ENCODE measurements at places on chromosomes 4 and X. TPM values are rescaled to one million over a fixed set of nuclear protein-coding genes. Genes with fewer than 3 reads are reported as not detected.

DNA sequence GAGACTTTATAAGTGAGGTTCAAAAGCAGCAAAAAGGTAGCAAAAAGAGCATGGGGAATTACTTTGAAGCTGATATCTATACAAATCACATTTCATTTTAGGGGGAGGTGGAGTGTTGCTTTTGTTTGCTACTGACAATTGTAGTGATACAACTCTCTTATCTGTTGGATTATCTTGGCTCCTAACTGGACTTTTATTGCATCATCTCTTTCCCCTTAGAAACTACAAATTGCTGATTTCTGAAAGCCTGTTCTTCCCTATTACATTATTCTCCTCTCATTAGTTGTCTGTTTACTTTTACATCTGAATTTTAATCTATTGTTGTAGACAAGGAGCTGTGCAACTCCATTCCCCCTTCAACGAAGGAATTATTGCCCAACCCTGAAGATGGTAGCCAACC lies 75.0 kb upstream of the GNPDA2 start:
- no peak for DNase-seq

DNA sequence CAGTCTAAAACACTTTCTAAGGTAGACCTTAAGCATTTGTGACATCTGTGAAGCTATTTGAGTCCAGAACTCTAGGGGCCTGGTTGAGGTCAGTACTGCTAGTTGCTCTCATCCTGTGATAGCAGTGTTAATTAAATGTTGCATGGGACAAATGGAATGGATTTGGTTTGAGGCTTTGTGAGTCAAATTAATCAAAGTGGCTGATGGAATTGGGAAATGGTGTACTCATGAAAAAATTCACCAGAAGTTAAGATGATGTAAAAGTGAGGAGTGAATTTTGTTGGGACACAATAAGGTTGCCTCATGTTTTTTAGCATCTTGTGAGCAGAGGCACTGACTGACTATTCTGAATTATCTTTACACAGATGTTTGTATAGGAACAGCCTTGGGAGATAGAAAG lies 99.2 kb upstream of the ARSJ start:
- DNase-seq, result no peak

GRCh38 chr4:2292646-2293108 lies 30.8 kb upstream of the MXD4 start:
- DNase-seq, result no peak

GRCh38 chr4:1928356-1929239 lies 57.4 kb downstream of the NSD2 start:
- no peak for DNase-seq

DNA sequence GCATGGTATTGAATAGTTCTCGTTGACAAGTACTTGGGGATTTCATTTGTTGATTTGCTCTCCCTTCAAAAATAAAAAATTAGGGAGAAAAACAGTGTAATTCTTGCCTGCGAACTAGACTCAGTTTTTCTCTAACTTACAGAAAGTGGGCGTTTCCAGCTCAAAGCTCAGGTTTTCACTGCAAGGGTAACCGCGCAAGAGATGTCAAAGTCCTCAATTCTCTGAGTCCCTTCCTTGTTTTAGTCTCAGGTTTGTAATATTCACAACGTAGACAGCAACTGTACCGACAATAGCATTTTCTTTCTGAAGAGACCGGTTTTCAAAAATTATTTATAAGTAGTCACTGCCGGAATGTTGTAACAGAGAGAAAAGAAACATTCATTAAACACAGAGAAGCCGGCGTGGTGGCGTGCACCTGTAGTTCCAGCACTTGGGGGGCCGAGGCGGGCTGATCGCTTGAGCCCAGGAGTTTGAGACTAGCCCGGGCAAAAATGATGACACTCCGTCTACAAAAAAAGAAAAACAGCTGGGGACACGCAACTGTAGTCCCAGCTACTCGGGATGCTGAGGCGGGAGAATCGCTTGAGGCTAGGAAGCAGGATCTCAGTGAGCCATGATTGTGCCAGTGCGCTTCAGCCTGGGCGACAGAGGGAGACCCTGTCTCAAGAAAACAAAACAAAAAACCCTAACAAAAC lies 774 bp downstream of the ZCCHC4 start:
- peak; percentile 25 for DNase-seq

DNA sequence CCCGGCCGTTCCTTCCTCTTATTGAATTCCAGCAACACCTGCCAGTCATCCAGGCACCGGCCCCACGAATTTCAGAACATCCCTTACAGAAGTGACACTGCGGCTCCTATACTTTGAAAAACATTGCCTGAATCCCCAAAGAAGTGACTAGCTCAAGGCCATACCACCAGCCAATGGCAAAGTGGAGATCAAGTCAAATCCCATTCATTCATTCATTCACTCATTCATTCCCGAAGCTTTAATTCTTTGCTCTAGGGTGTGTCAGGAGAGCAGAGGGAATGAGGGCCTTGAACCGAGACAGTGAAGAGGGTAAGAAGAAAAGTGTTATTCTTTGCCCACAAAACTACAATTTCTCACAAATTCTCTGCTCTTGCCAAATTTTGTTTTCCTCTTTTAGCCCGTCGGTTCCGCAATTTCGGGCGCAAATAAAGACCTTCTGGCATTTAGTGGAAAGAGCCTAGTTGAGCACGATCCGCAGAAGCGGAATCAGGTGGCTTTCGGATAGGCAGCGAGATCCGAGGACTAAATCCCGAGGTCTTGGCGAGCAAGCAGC lies 824 bp upstream of the HMGB3 start:
- no peak for DNase-seq

The PRRG1 gene
- 4.5 TPM for total RNA-seq

- no peak for DNase-seq
Observed at GRCh38 chr4:73891739-73892405, 22.7 kb downstream of the CXCL1 start.

GRCh38 chrX:44223150-44223549 lies 120.3 kb downstream of the EFHC2 start:
- no peak for DNase-seq

GRCh38 chr4:128371001-128371777 lies 83.6 kb upstream of the PGRMC2 start:
- no peak for DNase-seq

GRCh38 chr4:173169428-173170181 lies 994 bp downstream of the GALNT7 start:
- DNase-seq, result no peak

GRCh38 chr4:148258535-148258934 lies 183.7 kb downstream of the NR3C2 start:
- DNase-seq, result no peak

The NMU gene
- total RNA-seq, result not detected

The HMX1 gene
- total RNA-seq, result not detected

- DNase-seq, result no peak
Observed at GRCh38 chr4:74148205-74148604, 9.7 kb upstream of the MTHFD2L start.

GRCh38 chrX:6660567-6661264 lies 125.8 kb upstream of the VCX3A start:
- DNase-seq, result no peak

The RNF113A gene
- 15.4 TPM for total RNA-seq

GRCh38 chr4:104719539-104720230 lies 225.0 kb upstream of the CXXC4 start:
- no peak for DNase-seq

The NPY2R gene
- total RNA-seq, result not detected

DNA sequence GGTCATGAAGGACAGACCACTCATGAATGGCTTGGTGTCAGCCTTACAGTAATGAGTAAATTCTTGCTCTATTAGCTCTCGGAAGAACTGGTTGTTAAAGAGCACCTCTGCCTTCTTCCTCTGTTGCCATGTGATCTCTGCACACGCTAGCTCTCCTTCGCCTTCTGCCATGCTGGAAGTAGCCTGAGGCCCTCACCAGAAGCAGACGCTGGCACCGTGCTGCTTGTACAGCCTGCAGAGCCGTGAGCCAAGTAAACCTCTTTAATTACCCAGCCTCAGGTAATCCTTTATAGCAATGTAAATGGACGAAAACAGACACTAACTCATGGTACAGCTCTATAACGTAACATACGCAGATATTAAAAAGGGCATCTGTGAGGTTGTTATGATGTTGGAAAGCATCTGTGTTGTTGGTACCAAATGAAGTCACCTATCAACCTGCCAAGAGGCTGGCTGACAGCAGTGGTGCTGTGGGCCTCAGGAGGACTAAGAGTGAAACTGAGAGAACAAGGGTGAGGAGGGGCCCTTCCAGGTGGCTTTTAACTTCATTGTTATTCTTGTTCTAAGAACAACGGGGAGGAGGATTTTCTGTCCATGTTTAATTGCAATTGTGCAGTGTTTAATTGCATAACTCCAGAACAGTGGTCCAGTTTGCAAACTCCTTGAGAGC lies 69.2 kb downstream of the CRMP1 start:
- DNase-seq, result no peak

DNA sequence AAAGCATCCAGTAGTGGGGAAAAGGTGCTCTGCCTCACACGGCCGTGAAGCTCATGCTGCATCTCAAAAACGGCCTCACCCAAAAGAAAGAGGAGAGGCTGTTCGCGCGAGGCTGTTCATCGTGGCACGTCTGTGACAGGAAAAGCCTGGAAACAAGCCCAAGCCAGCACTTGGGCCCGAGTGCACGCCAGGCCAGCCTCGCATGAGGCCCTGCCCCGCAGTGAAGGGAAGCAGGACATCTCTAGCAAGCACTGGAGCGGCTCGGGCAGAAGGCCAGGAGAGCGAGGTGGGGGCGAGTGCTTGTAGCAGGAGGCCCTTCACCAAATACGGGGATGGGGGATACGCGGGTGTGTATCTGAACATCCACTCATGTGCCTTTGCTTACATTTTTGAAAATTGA lies 39.9 kb upstream of the MXD4 start:
- no peak for DNase-seq

- peak; percentile 36 for DNase-seq
Observed at GRCh38 chrX:135185795-135186443, 14.7 kb upstream of the CT55 start.

DNA sequence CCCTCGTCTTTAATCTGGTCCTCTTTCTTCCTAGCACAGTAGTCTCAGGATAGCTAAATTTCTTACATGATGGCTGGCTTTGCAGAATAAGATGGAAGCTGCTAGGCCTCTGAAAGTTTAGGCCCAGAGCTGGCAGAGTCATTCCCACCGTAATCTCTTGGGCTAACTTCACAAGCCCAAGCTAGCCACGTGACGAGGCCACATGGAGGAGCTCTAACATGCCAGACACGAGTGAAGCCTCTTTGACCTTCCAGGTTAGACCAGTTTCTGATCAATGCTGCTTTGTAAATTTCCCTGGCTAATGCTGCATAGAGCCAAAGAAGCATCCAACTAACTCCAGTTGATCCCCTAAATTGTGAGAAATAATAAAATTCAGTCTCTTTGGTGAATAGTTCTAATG lies 9.5 kb upstream of the CENPE start:
- DNase-seq, result peak; percentile 48

The FMR1 gene
- 29.3 TPM for total RNA-seq

The PPP1R2C gene
- total RNA-seq, result not detected

The ANXA10 gene
- total RNA-seq, result not detected

- DNase-seq, result no peak
Observed at GRCh38 chrX:43716696-43717095, 60.6 kb downstream of the MAOA start.

GRCh38 chr4:19417256-19417655 lies 834.4 kb upstream of the SLIT2 start:
- no peak for DNase-seq

DNA sequence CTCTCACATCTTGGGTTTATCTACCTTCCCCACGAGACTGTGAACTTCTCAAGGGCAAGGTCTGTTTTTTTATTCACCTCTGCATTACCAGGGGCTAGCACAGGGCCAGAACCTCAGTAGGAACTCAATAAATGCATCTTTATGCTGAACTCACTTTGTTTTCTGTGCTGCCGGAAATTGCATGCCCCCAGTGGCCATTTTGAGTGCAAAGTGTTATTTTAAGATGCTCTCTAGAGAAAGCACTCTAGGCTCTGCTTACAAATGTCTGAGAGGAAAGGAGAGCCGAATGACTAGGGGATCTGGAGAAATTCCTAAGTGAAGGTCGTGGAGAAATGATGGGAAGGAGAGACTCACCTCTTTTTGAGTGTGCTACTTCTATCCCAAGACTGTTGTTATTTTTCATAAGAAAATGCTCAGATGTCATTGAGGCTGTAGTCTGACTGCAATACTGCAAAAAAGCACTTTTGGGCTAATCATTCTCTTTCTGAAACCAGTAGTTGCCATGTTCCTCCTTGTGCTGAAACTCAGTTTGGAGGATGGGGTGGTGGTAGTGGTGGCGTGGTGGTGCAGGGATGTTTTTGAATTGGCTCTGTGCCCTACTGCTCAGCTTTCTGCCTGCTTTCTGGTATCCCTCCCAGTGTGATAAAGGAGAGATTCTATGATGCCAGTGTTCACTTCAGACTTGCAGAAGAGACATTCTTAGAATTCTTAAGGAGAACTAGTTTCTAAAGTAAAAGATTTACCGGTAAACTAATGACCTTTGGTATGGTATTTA lies 41.3 kb downstream of the DOCK11 start:
- DNase-seq, result no peak

DNA sequence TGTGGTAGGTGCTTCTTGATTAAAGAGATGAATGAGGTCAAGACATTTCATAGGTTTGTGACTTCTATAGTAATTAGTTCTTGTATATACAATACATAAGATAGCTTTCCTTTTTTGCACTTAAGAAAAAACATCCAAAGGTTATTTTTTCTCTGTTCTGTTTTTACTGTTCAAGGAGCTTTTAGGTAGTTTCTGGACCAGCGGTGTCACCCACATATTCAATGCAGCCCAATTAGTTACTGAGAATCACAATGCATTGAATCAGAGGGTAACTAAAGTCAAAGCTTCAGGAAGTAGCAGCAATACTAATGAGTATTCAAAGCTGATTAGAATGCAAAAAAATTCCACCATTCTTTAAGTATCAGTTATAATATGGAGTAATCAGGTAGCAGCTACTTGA lies 211.6 kb downstream of the SH2D1A start:
- DNase-seq, result no peak

DNA sequence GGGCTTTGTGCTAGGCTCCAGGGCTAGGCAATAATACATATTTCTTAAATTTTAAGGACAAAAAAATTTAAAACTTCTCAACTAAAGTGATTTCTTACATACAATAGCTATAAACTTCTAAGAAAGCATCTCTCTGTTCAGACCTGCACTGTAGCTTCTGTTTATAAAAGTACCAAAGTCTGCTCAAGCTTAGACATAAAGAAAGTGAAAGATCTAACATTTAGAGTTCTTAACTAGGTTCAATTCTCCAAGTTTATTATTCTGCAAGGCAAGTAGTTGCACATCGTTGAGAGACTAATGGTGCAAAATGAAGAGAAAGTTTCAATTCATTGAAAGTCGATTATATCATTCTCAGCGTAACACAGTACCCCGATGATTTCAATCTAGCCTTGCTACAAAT lies 857.4 kb upstream of the HTR2C start:
- DNase-seq, result no peak

- DNase-seq, result peak; percentile 82
Observed at GRCh38 chrX:77785486-77786364, at the start of gene ATRX. ATRX (minus strand) TSS chrX:77786216; CDS start chrX:77786001, 215 bp downstream.

The RGN gene
- total RNA-seq, result 74.4 TPM

GRCh38 chr4:82491251-82491960 lies 61.0 kb downstream of the ENOPH1 start:
- no peak for DNase-seq

The C4orf36 gene
- not detected for total RNA-seq

The CYTL1 gene
- total RNA-seq, result not detected

Data from HepG2 (cell line).